ENCODE measurements at places on chromosomes 12 and 14.

DNA sequence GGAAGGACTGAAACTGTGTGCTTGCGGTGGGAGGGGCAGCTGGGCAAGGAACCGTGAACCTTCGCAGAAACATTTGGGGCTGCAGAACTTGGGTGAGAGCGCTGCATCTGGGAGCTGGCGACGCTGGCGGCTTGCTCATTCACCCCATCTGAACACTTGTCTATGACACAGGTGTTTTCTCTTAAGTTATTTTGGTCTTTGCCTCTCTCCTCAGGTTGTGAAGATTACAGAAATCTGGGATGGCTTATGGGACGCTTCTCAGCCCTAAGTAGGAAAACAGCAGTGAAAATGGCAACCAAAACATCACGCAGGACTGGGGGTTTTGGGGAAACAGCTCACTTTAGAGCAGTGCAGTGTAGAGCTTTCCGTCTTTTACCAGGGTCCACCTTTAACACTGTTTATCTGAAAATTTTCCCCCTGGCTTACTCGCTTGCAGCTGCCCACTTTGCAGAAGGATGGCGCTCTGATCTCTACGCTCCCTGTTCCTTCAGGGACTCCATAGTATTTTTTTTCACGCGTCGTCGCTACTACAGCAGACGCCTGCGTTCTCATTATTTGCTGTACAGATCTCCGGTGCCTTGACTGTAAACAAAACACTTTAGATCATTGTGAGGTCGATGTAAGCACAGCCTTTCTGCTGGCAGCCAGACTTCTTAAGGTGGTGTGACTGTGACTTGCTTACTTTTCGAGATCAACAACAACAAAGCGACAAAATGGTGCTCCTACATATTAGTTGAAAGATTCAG is 2.7 kb upstream of the CDKN1B start:
- no peak for DNase-seq

- DNase-seq = no peak
Observed at GRCh38 chr14:28831126-28831525, 64.5 kb downstream of the FOXG1 start.

GRCh38 chr12:77980782-77981181 is 150.1 kb downstream of the NAV3 start:
- DNase-seq = no peak

GRCh38 chr12:112381406-112381882 is 787 bp downstream of the HECTD4 start:
- peak; percentile 18 for DNase-seq

DNA sequence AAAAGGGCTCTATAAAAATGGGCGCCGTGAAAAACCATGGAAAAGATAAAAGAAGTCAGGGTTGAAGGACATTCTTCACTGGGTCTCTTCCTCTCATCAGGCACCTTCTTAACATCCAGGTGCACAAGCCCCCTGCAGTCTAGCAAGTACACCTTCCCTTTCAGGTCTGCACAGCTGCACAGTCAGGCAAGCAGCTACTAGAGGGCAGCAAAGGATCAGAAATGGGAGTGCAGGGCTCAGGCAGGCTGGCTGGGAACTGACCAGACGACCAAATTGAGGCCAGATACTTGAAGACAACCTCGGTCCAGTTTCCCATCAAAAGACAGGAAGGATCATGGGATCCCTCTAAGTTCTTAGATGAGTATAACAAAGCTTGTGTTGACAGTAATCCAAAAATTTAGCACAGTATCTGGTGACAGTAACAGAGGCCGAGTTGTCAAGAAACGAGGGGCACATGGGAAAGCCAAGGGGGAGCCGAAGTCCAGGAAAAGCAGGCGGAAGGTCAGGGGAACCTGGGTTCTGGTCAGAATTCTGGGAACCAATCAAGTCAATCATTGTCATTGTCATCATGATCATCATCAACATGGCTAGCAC is 10.1 kb upstream of the GRIP1 start:
- DNase-seq = no peak

GRCh38 chr12:15393037-15393436 is 70.7 kb downstream of the PTPRO start:
- DNase-seq = no peak
